Fibroblast of pulmonary artery (primary cell): ENCODE measurements at places on chromosomes 2 and 18.
A peak's percentile ranks its signal among the peaks of the same experiment; 100 is the strongest.

DNA sequence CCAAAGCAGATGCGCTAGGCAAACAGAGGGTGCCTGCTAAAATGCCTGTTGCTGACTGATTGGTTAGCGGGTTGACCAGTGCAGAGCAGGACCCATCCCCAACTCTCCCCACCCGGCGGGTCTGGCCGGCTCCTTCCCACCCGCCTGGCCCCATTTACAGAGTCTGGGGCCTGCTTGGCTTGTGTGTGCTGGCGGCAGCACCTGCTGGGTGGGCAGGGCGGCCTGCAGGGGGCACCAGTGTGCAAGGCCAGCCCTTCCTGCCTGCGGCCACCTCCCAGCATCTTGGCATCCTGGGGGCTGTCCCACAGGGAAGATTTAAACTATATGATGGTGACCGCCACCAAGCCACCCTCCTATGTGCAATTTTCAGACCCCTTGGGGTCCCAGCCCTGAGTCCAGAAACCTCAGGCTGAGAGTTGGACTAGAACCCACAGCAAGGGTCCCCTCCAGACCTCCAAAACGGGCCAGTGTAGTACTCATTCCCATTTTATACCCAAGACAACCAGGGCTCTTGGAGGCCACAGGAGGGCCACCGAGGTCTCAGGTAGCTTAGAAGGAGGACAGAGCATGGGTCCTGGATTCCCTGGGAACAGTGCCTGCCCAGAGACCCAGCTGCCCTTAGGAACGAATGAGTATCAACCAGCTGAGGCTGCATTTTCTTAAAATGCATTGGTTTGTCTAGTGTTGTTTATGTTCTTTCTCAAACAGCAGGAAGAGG lies 173.6 kb downstream of the SMAD7 start:
- DNase-seq, result peak; percentile 56

- no peak for DNase-seq
These were observed 120.2 kb downstream of the CLIP4 start for GRCh38 chr2:29235411-29235810.

DNA sequence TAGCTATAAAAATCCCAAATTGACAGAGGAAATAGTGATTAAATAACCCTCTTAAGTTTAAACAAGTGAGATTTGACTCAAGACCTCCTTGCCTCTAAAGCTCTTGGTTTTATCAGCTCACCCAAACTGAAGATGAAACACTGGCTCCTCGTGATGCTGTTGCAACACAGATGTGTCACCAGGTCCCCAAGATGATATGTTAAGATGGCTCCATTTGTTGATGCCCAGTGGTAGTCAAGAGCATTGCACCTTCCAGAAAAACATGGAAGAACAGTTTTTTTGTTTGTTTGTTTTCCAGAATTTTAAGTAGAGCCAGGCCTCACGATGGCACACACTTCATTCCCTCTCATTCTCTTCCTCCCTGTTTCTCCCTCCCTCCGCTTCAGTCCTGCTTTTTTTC lies 399.8 kb downstream of the TXNL1 start:
- DNase-seq, result no peak

- DNase-seq, result no peak
These were observed 23.8 kb upstream of the TTC39C start for GRCh38 chr18:23990474-23991410.

- no peak for DNase-seq
These were observed 34.4 kb downstream of the ITGAV start for GRCh38 chr2:186624276-186624675.

DNA sequence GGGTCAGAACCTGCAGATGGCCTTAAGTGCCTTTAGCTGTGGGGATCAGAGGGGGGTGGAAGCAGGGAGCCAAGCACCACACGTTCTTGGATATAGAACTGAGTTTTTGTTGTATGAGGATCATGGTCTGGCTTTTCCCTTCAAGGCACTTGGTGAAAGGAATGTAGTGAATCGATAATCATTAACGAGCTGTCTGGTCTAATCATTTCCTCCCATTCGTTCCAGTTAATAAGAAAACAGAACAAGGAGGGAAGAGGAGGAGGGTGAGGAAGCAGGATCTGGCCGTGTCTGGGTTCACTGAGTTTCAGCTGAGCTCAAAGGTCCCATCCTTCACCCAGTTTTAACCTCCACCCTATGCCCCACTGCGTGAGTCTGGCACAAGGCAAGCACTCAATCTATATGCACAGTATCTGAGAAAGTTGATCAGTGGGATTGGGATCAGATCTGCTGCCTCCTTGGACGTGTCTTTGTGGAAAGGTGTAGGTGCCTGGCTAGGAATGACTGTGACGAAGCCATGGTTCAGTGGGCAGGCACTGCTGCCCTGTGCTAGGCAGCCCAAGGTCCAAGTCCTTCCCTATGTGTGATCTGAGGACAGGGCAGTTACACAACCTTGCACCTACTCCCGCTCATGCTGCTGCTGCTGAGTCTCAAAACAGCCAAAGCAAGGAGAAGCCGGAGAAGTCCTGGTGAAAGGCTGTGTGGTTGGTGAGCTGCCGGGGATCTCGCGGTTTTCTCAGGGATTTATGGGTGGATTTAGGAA lies 54.8 kb downstream of the GALNT14 start:
- no peak for DNase-seq

- DNase-seq, result no peak
These were observed 71.3 kb downstream of the PDK1 start for GRCh38 chr2:172627181-172627580.

DNA sequence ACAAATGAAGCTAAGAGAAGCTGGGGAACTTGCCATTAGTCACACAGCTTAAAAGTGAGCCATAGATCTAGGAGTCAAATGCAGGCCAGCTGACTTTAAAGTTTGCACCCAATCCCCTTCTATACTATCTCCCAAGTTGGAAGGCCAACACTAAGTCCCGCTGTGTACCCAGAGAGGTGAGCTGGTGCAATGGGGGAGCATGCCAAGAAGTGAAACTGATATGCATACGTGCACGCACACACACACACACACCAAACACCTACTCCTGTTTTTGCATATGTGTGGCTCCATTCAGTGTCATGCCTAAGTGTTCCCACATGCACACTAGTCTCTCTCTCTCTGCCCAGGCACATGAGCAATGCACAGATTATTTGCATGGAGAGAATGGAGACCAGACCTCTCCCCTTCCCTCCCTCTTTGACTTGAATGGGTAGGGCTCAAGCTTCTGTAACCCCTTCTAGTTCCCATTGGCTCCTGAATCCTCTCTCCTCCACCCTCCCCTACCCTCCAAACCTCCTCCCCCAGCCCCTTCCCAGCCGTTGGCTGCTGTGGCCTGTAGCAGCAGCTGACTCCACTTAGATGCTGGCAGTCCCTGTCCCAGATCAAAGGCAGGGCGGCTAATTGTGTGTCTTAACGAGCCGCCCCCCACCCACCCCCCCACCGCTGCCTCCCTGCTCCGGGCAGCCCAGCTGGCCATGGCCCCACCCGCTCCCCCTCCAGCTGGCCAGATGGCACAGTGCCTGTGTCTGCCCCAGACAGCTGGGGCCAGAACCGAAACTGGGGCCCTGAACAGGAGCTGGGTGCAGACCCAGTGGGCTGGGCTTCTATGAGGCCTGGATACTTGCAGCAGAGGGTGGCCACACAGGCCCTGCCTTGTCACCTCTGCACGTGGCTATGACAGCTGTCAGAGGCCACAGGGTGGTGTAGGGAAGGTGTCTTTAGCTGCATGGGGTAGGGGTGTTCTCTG lies 5.6 kb downstream of the WNT10A start:
- DNase-seq, result no peak

DNA sequence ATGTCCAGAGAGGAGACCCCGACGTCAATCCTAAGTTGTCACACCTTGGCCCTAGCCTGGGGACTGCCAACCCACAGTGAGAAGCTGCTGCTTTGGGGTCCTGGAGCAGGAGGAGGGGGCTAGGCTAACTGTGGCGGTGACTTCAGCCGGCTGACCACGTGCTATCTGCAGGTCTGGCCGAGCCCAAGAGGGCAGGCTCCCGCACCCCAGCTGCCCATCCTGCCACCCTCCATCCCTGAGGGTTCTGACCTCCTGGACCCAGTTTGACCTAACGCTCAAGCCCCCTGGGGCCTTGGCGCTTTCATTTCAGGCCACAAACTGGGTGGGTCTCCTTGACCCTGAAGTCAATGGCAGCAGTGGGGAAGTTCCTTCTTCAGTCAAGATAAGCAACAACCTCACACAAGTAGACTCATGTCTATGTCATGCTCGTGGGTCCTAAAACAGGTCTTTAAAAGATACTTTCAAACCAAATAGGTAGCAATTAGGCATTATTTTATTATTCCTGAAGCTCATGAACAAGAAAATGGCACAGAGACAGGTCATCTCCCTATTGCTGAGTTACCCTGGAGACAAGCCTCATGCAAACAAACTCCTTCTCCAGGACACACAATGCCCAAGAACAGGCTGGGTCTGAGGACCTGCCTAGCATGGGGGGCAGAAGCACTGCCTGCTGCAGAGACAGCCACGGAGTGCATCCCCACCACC lies 2.3 kb downstream of the HES6 start:
- DNase-seq, result no peak
